ENCODE measurements at places on chromosomes 12 and 14. TPM values are rescaled to one million over a fixed set of nuclear protein-coding genes. Genes with fewer than 3 reads are reported as not detected.

DNA sequence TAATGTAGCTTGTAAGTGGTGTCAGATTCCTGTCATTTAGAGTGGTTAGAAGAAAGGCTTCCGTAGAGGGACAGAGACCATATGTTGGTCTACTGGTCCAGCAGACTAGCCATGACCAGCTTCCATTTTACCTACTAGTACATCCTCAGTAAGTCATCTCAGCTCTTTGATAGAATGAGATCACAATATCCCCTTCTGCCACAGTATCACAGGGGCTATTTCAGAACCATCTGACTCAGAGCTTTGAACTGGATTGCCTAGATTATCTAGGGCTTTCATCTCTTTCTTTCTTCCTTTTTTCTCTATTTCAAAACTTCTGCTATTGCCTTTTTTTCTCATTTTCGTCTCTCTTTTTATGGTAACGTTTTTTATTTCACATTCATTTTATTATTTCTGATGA lies 4.7 kb downstream of the ZDHHC17 start:
- no peak overlapping the region for H3K27ac ChIP-seq
- H3K4me1 ChIP-seq, result peaks cover 8% of the 10 kb centered on the region
- H3K36me3 ChIP-seq, result no peaks in the 10 kb centered on the region
- H3K4me3 ChIP-seq, result no peak overlapping the region

DNA sequence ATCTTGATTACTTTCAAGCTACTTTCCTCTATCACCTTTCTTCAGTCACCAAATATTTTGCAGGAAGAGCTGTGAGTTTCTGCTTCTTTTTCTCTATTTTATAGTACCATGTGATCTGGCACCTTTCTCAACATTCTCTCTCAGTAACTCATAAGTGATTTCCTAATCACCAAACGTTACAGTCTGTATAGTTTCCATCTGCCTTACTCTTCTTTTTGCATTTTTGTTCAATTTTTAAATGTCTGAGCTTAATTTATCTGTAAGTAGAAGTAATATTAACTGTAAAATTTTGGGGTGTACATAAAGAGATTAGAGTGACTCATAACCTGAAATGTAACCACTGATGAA lies 422.1 kb upstream of the SYT1 start:
- H3K27me3 ChIP-seq, result no peaks in the 10 kb centered on the region
- DNase-seq, result no peak
- no peaks in the 10 kb centered on the region for H3K36me3 ChIP-seq
- H3K4me1 ChIP-seq, result no peaks in the 10 kb centered on the region

- H3K27me3 ChIP-seq, result no peaks in the 10 kb centered on the region
- H3K36me3 ChIP-seq, result no peaks in the 10 kb centered on the region
- no peak for DNase-seq
- no peak overlapping the region for H3K27ac ChIP-seq
- H3K4me3 ChIP-seq, result no peak overlapping the region
These were observed 188.2 kb downstream of the PLCZ1 start for GRCh38 chr12:18549598-18549997.

GRCh38 chr12:121708313-121709063 lies 4.1 kb upstream of the TMEM120B start:
- peaks cover 9% of the 10 kb centered on the region for H3K4me1 ChIP-seq
- H3K36me3 ChIP-seq, result no peaks in the 10 kb centered on the region
- DNase-seq, result no peak
- H3K27me3 ChIP-seq, result no peaks in the 10 kb centered on the region

DNA sequence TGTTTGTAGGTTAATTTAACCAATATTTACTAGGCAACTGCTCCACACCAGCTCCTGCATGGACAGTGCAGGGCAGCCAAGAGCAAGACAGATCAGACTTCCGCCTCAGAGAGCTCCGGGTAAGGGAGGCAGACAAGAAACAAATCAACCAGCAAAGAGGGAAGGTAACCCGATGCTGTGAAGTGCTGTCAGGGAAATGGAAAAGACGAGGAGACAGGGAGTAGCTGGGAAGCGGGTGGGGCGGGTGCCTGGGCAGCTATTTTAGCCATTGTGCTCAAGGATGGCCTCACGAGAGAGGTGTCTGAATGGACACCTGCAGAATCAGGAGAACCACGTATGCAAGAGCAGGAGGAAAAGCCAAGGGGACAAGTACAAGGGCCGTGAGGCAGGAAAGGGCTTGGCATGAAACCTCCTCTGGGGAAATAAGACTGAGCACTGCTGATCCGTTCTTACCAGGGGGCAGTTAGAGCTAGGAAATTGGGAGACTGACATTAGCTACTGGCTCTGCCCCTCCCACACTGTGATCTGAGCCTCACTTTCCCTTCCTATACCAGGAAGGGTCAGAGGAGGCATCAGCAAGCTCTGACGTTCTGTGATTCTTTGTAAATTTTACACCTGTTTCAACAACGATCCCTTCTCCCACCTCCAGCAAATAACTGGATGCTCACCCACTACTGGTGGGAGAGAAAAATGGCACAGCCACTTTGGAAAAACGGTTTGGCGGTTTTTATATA lies 6.5 kb upstream of the TMEM119 start:
- H3K27me3 ChIP-seq, result no peaks in the 10 kb centered on the region
- no peak overlapping the region for H3K4me3 ChIP-seq

GRCh38 chr14:44897845-44898151 lies 63.9 kb downstream of the KLHL28 start:
- H3K27me3 ChIP-seq, result no peaks in the 10 kb centered on the region
- no peaks in the 10 kb centered on the region for H3K4me1 ChIP-seq
- no peak for DNase-seq
- H3K27ac ChIP-seq, result peak overlapping the region; percentile 99
- peak overlapping the region; percentile 77 for H3K4me3 ChIP-seq

GRCh38 chr12:26274441-26275312 lies 79.3 kb downstream of the SSPN start:
- no peaks in the 10 kb centered on the region for H3K27me3 ChIP-seq
- peak; percentile 92 for DNase-seq
- peaks cover 31% of the 10 kb centered on the region for H3K4me1 ChIP-seq
- H3K36me3 ChIP-seq, result no peaks in the 10 kb centered on the region

GRCh38 chr12:61713121-61713520 lies 547.1 kb upstream of the USP15 start:
- H3K27me3 ChIP-seq, result no peaks in the 10 kb centered on the region
- H3K4me3 ChIP-seq, result no peak overlapping the region
- H3K27ac ChIP-seq, result no peak overlapping the region
- no peak for DNase-seq
- H3K4me1 ChIP-seq, result no peaks in the 10 kb centered on the region

GRCh38 chr12:24615967-24616411 lies 332.9 kb downstream of the BCAT1 start:
- no peak overlapping the region for H3K4me3 ChIP-seq
- peak overlapping the region; percentile 40 for H3K27ac ChIP-seq
- H3K4me1 ChIP-seq, result peaks cover 6% of the 10 kb centered on the region
- no peaks in the 10 kb centered on the region for H3K27me3 ChIP-seq
- H3K36me3 ChIP-seq, result no peaks in the 10 kb centered on the region

- no peaks in the 10 kb centered on the region for H3K36me3 ChIP-seq
- H3K4me1 ChIP-seq, result peaks cover 5% of the 10 kb centered on the region
- H3K4me3 ChIP-seq, result peak overlapping the region; percentile 61
- H3K27me3 ChIP-seq, result no peaks in the 10 kb centered on the region
- DNase-seq, result peak; percentile 98
- H3K27ac ChIP-seq, result peak overlapping the region; percentile 56
These were observed 422 bp upstream of the AK7 start for GRCh38 chr14:96391293-96392118.

DNA sequence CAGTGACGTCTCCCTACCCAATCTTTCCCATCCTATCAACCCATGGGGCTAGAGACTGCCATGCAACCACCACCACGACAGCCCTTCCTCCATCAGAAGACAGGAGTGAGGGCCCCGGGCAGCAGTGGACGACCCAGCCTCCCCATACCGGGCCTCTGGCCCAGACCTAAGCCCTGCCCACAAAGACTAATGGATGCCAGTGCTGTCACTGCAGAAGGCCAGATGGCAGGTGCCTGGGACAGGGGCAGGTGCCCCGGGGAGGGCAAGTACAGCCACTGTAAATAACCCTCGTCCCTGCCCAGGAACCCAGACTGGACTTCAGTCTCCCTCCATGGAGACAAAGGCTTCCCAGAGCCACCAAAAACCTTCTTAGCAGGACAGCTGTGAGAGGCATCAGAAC lies 20.3 kb upstream of the HSPB8 start:
- no peak for DNase-seq
- H3K36me3 ChIP-seq, result no peaks in the 10 kb centered on the region
- H3K4me1 ChIP-seq, result no peaks in the 10 kb centered on the region
- H3K27me3 ChIP-seq, result no peaks in the 10 kb centered on the region
- H3K4me3 ChIP-seq, result no peak overlapping the region
- H3K27ac ChIP-seq, result no peak overlapping the region

- H3K27me3 ChIP-seq, result no peaks in the 10 kb centered on the region
- DNase-seq, result peak; percentile 49
- no peaks in the 10 kb centered on the region for H3K4me1 ChIP-seq
- no peaks in the 10 kb centered on the region for H3K36me3 ChIP-seq
- no peak overlapping the region for H3K4me3 ChIP-seq
- no peak overlapping the region for H3K27ac ChIP-seq
These were observed 31.5 kb upstream of the LIMA1 start for GRCh38 chr12:50314636-50315312.

DNA sequence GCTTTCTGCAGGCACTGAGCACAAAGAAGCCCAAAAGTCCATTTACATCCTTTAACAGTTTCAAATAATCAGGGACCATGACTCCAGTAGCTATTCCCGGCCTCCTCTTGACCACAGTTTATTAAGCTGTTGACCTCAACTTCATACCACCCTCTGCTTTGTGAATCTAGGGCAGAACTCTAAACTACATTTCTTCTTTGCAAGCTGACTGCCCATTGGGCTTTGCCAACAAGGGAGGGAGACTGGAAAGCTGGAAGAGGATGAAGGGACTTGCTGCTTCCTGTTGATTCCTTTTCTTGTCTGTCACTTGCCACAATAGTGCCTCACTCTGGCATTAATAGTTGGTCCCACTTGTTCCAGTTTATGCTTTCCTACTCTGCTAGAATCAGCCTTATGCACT lies 2.7 kb downstream of the CGRRF1 start:
- no peak overlapping the region for H3K4me3 ChIP-seq
- no peak for DNase-seq
- peaks cover 6% of the 10 kb centered on the region for H3K4me1 ChIP-seq
- H3K27ac ChIP-seq, result no peak overlapping the region

DNA sequence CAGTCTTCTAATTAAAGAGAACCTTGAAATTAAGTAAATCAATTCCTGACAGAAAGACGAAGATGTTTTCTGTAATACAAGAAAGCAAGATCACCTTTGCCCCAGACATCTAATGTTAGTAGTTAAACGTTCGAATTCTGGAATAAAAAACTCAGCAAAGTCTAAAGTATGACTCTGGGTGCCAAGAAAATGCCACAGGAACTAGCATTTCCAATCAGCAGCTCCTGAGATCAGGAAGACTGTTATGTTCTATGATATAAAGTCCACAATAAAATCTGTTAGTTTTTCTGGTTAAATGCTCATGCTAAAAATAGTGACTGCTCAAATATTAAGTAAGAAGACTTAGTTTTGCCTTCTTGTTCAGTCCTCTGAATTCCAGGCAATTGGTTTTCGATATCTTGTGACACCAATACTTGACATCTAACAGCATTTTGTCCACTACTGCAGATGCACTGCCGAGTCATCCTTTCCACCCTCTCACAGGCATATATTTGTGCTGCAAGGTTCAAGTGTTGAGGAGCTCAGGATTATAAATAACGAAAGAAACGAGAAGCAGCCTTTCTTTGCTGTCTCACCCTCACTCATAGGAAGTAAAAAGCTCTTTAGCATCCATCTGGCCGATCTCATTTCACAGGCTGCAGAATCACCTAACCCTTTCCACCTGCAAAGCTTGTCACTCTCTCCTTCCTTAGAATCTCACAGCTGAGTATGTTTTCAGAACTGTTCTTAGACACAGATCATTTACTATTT lies 32.0 kb downstream of the SSH1 start:
- no peaks in the 10 kb centered on the region for H3K36me3 ChIP-seq
- no peaks in the 10 kb centered on the region for H3K27me3 ChIP-seq
- peaks cover 33% of the 10 kb centered on the region for H3K4me1 ChIP-seq
- no peak for DNase-seq
- peak overlapping the region; percentile 91 for H3K27ac ChIP-seq
- H3K4me3 ChIP-seq, result no peak overlapping the region

DNA sequence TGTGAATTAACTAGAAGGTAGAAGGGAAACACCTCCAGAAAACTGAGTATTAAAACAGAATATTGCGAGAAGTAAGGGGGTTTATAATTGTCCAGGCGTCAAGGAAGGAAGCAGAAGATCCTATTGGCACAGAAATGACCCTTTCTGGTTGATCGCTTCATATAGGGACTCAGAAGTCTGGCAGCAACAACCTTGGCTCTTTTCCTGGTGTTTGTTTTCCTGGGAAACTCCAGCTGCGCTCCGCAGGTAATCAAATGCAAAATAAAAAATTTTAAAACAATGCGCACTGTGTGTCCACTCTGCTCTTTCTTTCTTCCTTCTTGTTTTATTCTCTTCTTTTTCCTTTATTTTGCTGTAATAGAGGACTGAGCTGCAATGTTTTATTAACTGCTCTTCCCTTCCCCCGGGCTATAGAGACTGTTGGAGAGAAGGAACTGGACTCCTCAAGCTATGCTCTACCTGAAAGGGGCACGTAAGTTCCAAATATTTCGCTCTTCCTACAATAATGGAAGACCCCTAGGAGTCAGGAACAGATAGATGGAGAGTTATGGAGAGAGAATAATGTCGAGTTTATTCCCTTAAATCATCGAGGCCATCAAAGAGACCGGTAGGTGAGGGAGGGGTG lies 737 bp downstream of the SPX start:
- H3K27ac ChIP-seq, result no peak overlapping the region
- peak overlapping the region; percentile 90 for H3K4me3 ChIP-seq
- H3K36me3 ChIP-seq, result no peaks in the 10 kb centered on the region

DNA sequence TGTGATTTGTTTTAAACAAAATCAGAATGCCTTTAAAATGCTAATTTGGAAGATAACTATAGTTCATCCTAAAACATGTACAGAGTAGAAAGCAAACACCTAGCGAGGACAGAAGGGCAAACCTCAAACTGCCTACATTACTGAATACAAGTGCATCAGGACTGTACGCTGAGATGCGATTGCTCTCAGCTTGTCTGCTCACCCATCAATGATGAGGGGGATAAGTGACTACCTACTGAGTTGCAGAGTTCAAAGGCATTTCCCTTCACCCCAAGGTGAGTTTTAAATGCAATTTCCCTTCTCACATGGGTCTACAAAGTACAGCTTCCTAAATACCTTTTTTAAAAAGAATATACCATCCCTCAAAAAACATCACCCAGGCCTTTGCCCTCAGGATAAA lies 52.9 kb downstream of the PHLDA1 start:
- peaks cover 36% of the 10 kb centered on the region for H3K4me1 ChIP-seq
- peak overlapping the region; percentile 91 for H3K27ac ChIP-seq
- DNase-seq, result no peak

DNA sequence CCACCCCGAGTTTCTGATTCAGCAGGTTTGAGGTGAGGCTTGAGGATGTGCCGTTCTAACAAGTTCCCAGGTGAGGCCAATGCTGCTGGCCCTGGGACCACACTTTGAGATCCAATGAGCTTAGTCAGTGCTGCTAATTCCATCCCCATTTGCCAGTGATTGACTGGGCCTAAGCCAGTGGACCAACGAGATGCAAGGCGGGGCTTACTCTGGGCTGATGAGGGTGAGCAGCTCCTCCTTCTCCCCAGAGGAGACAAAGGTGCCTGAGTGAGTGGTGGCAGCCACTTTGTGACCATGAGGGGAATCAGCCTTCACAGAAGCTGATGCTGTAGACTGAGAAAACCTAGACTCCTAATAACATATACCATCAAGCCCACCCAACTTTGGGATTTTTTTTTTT lies 23.1 kb upstream of the HNF1A start:
- H3K27me3 ChIP-seq, result no peaks in the 10 kb centered on the region
- no peak for DNase-seq
- H3K4me3 ChIP-seq, result no peak overlapping the region
- no peaks in the 10 kb centered on the region for H3K36me3 ChIP-seq
- H3K27ac ChIP-seq, result no peak overlapping the region
- peaks cover 15% of the 10 kb centered on the region for H3K4me1 ChIP-seq

CTSG gene
- not detected for total RNA-seq

TAS2R7 gene
- not detected for total RNA-seq

LRP1-AS gene
- total RNA-seq, result not detected

KRT73 gene
- total RNA-seq, result not detected

IGF1 gene
- 10.0 TPM for total RNA-seq

Data from hepatocyte (in vitro differentiated cells).